Anterior cingulate cortex (tissue), 58 donors: ENCODE measurements at places on chromosomes 6 and 20.
A peak's percentile ranks its signal among the peaks of the same experiment; 100 is the strongest.

DNA sequence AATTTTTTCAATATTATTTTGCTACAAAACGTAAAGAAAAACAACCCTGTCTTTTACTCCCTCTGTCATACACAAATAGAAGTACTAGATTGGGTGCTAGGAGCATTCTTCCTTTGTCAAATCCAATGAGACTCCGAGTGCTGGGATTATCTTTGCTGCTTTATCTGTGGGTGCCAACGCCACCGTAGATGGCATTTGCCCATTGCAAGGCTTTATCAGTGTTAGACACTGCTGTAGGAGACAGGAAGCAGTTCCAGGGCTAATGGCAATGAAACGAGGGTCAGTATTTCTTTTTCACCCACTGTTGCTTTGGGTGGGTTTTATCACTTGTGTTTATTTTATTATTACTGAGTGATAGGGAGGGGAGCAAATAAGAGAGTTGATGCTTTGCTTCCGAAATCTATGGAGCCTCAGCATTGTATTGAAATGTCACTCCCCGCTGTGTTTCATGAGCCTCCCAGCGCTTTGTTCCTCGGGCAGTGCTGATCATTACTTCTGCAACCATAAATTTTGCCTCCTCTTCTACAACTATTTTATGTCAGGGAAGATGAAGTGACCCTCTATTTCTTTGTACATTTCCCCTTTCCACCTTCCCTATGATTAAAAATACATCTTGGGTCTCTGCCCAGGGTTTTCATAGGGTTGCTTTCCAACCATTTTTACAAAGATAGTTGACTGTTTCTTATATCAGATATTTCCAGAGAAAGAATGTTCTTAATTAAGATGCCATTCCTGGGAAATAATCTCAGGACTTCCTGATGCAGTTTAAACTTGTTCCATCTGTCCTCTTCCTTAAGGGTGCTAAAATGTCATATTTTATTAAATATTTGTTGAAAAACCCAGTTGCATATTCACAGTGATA lies 86.7 kb upstream of the LAMP5 start:
- DNase-seq = no peak

DNA sequence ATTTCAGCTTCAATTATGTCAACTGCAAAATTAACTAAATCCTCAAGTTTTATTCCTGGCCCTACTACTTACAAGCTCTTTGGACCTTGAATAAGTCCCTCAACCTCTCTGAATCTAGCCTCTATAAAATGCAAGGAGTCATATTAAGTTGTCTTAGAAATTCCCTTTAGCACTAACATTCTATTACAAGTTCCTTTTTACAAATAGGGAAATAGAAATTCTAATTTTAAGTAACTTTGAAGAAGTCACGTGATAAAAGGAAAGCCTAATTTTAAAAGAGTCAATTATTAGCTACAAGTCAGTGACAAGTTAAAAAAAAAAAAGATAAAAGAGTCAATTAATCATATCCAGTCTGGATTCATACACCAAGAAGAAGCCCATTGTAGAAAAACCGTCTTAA lies 24.6 kb upstream of the GTF3C6 start:
- no peak for DNase-seq

DNA sequence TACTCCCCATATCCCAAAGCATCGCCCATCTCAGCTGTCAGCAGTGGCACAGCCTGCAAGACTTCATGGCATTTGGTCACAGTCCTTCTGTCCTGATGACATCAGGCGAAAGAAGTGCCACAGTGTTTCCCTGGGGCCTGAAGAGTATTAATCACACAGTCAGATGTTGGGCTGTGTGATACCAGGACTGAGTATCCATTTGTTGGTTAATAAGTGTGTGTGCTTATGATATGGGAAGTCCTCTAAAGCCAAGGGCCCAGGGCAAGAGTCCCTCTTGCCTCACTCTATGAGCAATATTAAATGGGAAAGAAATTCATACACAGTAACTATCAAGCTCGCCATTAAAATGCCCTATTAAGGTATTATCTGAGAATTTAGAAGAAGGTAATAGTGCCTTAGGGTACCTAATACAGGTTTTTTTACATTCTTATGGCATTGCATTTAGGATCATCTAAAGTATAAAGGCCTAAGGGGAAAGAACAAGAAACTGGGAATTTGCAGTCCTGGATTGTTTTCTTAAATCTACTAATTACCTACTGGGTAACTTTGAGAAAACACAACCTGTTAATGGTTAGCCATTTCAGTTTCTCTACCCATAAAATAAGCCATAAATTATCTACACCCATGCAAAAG lies 204.1 kb upstream of the PREP start:
- DNase-seq = no peak

DNA sequence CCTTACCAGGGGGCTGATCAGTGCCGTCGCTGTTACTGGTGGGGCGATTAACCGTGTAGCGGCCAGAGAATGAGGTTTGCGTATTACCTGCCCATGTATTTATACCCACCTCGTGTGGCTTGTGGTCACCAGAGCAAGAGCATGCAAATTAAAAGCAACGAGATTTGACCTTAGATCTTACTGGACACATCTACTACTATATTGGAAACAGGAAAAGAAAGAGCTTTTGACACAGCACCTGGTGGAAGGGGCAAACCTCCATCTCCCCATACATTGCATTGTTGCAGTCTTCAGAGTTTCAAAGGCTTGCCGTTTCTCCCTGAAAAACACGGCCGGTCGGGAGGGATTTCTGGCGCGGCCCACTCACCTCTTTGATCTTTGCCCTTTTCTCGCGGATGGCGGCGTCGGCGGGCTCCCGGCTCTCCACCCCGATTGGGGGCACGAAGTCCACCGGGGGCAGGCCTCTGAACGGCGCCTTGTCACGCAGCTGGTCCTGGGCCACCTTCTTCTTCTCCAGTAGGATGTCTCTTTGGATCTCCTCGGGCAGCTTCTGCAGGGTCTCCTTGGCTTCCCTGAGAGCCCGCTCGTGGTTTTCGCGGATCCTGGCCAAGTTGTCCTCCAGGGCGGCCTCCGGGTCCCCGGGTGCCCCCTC lies 1.3 kb downstream of the MAN1A1 start:
- no peak for DNase-seq

- DNase-seq = no peak
Observed at GRCh38 chr20:58128635-58129625, 99.5 kb downstream of the ANKRD60 start.

- no peak for DNase-seq
Observed at GRCh38 chr6:47044397-47044796, 2.3 kb upstream of the ADGRF1 start.

DNA sequence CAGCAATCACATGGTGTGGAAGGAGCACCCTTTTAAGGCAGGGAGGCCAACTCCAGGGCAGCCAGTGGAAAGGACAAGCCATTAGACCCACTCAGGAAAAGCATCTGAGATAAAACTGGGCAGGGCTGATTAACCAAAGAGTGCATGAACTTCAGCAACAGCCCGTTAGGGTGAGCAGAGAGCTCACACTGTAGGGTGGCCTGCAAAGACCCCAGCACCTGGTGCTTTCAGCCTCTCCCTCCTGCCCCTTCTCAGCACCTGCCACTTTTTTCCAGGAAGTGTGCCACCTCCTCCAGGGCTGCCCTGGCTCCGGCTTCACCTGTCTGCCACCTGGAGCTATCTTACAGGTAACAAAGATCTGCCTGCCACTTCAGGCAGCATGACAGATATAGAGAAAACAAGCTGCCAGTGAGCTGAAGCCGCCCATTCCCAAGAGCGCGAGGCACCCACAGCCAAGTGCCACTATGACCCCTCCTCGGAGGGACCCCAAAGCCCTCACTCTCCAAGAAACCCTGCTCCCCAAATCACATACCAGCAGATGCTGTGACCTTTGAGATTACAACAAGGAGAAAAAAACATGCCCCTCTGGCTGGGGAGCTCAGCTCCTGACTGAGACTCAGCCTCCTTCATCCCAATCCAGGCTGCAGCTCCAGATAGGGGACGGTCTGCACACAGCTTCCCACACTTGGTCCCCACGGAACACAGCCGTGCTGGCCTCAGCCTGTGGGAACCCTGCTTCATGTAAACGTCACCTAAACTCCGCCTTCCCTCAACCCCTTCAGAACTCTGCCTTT lies 71.2 kb downstream of the ABHD12 start:
- DNase-seq = no peak

DNA sequence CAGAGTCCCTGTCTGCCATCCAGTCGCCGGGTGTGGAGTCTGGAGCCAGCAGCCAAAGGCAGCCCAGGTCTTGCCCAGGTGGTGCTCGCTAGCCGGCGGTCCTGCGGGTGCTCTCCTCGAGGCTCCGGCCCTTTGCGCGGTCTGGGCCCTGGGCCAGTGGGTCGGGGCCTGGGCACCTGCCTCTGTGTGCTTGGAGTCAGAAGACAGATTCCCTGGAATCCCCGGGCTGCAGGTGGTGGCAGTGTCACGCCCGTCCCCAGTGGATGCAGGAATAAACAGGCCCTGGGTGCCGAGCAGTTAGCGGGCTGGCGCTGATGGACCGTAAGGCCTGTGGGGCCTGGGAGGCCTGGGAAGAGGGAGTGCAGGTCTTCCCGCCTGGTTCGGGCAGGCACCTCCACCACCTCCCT lies 5.3 kb downstream of the SS18L1 start:
- no peak for DNase-seq

DNA sequence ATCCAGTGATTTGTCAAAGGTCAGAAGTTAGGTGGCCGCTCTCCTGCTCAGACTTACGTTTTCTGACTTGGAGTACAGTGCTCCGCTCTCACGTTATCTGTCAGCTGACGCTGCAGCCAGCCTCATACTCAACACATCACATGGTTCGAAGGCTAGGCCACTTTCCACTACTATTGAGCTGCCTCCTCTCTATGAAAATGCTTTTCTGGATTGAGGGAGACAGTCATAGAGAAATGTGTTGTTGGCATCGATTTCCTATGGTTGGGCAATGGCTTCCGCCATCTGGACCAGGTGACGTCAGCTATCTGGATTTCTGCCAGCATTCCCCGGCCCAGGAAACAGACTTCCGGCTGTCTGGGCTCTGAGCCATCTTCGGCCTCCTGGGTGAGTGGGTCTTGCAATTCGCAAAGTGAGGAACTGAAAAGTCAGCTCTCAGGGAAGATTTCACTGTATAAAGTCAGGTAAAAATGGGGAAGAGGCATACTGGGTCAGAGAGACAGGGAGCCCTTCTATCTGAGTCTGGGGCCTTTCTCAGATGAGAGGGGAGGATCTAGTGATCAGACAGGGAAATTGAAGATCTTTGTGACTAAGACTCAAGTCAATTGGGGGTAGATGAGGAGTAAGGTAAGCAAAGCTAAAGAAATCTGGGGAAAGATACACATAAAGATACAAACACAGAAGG lies 37.5 kb upstream of the IER3 start:
- DNase-seq = peak; percentile 82

- no peak for DNase-seq
Observed at GRCh38 chr6:1679688-1680068, 70.0 kb downstream of the FOXC1 start.

DNA sequence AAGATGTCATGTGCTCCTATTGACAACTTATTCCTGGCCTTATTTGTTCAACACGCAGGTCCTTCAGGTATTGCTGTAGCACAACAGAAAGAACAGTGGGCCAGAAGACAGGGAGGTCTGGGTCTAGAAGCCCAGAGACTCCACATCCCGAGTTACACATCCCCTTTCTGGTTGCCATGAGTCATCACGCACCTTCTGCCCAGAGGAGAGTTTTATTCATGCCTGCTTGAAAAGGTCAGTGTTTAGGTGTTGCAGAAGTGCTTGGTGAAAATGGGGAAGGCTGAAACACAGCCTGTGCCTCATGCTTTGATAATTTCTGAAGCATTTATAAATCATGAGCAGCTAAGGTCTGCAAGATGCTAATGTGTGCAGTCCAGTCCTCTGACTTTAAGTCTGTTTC lies 256.4 kb downstream of the GMPR start:
- DNase-seq = no peak

- no peak for DNase-seq
Observed at GRCh38 chr20:53038299-53038698, 66.1 kb downstream of the TSHZ2 start.

GRCh38 chr6:3261921-3262320 lies 3.2 kb downstream of the PSMG4 start:
- no peak for DNase-seq
